ENCODE measurements at places on chromosomes 5 and 9.

- DNase-seq = no peak
These were observed 35.7 kb downstream of the PWWP2A start for GRCh38 chr5:160083501-160083900.

DNA sequence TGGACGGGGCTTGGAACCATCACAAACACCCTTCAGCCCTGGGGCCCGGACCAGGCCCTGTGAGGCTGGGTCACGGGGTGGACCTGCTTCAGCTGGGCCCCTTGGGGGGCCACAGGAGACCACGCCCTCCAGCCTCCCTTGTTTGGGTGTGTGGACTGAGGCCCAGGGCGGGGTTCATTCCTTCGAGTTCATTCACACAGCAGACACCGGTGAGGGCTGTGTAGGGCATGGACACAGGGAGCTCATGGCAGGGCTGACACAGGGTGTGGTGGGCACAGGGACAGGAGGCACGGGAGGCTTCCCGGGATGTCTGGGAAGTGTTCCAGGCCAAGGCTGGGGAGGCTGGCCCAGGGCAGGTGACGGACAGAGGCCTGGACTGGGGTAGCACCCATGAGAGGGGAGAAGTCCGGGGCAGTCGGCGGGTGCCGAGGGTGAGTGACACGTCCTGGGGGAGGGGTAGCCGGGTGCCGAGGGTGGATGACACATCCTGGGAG lies 8.9 kb downstream of the DNLZ start:
- no peak for DNase-seq

DNA sequence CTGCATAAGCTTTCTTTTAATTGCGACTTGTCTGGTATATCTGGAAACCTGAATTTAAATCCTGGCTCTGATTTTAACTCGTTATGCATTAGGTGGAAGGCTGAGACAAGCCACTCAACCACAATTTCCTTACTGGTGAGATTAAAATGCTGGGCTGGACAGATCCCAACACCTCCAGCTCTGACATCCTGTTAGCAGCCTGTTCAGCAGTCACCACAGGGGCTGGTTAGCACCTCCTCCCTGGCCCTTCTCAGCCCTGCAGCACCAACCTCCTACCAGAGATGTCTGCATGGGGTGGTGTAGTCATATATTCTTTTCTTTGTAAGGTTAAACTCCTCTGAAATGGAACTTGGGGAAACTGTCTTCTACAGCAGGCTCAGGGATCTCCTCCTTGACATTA lies 156.5 kb upstream of the NFIL3 start:
- DNase-seq = no peak

GRCh38 chr5:128541385-128541784 lies 3.3 kb upstream of the FBN2 start:
- no peak for DNase-seq

- DNase-seq = no peak
These were observed 295.7 kb upstream of the PANK3 start for GRCh38 chr5:168874713-168875380.

- DNase-seq = no peak
These were observed 459.2 kb downstream of the ARHGEF28 start for GRCh38 chr5:74085186-74085585.

DNA sequence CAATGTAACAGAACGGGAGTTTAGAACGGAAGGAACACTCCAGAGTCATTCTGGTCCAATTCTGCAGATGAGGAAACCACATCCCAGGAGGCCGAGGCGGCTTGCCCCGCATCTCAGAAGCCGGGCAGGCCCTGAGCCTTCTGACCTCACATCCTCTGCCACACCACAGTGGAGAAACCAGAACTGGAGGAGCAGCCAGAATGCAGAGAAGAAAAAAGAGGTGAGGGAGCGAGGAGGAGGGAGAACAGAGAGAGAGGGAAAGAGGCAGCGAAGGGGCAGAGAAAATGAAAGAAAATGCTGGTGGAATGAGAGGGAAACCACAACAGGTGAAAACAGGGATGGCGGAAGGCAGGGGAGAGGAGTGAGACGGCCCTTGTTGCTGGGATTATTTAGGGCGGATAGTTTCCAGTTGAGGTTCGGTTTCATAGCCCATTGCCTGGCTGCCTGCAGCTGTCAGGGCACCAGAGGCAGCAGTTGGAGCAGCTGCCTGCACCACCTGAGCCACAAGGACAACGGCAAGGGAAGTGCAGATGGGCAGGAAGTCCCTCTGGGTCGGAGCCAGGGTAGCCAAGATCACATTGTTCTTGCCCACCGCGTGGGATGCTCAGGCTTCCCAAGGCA lies at the start of gene HMHB1:
Gene HMHB1 (plus strand): TSS at position 77 of the 621 bp plus-strand sequence.
- no peak for DNase-seq

GRCh38 chr5:128038643-128039042 lies 44.9 kb upstream of the SLC12A2 start:
- no peak for DNase-seq

GRCh38 chr9:77841739-77842386 lies 189.7 kb downstream of the GNAQ start:
- DNase-seq = no peak

- DNase-seq = no peak
These were observed 212.5 kb downstream of the GAS1 start for GRCh38 chr9:86734771-86735170.

DNA sequence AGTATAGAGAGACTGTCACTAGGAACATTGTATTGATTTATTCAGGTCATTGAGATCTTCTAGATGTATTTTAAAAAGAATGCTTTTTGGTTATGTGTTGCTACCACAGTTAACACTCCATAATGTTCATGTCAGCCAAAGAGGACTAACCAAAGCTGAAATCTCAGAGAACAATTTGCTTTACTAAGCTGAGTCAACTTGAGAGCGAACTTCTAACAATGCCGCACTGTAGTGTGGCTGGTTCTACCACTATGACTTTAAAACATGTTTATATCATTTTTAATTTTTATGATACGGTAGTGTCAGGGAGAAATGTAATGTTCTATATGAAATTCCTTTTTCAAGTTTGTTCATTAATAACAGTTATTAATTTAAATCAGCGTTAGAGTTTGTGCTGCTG lies 42.1 kb downstream of the GALNT12 start:
- DNase-seq = no peak

Measured in stimulated activated CD8-positive, alpha-beta memory T cell treated with anti-CD3 and anti-CD28 coated beads, Interleukin-4, amount 100 ng/mL, for 1 hour (primary cell).